ENCODE measurements at places on chromosomes 11 and 22.

DNA sequence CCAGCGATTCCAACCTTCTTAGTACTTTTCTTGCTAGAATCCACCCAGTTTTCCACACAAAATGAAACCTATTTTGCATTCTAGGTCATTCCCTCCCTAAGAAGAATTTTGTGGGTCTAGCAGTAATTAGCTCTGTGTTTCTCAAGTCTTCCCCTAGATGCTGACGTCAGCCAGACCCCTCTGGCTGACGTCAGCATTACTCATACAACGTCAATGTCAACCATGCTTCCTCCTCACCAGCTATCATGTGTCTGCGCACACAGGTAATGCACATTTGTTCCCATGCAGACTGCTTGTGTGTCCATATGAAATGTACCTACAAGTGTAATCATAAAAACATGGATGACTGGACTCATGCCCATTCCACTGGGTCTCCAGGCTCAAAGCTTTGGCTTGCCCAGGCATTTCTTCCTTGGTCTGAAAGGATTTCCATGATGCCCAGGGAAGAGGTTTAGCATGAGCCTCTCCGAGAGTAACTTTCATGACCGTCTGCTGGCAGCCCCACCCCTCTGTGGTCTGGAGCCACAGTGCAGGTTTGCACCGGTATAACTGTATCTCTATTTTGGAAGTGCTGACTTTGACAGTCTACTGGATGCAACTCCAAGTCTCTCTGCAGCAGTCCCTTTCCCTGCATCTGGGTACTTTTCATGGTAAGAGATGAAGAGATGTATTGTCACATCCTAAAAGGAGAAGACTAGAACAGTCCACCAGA, 58.6 kb downstream of the DSCAML1 start:
- no peak for DNase-seq

DNA sequence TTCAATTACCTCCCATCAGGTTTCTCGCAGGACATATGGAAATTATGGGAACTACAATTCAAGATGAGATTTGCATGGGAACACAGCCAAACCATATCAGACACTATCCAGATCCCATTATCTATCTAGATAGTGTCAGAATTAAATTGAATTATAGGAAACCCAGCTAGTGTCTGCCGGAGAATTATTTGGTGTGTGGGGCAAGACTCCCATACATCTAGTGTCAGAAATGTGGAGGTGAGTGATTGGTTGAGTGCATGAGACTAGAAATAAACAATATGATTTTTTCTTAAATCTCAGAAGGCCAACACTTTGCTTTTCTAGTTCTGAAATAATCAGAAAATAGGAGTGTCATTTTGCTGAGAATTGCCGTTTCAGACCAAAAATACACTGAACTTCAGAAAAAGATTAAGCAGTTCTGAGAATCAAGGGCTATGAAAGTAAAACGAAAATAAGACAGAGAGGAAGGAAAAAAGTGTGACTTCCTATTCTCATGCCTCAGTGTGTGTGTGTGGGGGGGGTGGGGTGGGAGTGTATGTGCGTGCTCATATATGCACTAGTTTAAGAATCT, 21.3 kb downstream of the CASP12 start:
- no peak for DNase-seq

DNA sequence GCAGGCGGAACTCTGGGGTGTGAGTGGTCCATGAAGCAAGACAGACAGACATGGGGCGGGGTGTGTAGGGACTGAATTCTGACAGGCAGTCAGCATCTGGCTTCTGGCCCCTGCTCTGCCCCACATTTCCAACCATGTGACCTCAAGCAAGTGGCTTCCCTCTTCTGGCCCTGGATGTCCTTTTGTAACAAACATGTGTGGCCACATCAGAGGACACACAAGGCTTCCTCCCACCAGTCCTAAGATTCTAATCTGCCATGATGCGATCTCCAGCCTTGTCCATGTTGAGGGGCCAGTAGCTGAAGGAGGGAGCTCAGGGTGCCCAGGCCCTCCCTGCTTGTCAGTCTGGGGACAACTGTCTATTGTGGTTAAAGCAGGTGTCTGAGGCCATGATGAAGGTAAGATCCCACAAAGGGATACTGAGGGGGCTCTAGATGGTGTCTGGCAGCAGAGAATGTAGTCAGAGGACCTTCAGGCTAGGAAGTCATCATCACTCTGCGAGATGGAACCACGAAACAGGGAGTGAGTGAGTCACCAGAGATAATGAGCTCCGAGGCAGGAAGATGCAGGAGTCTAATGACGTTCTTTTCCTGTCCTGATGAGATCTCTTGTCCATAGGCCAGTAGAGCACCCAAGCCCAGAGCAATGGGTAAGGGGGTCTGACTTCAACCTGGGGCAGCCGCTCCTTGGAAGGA, 27.4 kb downstream of the DRD2 start:
- no peak for DNase-seq

- no peak for DNase-seq
Measured at GRCh38 chr11:24005202-24005876, 491.5 kb upstream of the LUZP2 start.

DNA sequence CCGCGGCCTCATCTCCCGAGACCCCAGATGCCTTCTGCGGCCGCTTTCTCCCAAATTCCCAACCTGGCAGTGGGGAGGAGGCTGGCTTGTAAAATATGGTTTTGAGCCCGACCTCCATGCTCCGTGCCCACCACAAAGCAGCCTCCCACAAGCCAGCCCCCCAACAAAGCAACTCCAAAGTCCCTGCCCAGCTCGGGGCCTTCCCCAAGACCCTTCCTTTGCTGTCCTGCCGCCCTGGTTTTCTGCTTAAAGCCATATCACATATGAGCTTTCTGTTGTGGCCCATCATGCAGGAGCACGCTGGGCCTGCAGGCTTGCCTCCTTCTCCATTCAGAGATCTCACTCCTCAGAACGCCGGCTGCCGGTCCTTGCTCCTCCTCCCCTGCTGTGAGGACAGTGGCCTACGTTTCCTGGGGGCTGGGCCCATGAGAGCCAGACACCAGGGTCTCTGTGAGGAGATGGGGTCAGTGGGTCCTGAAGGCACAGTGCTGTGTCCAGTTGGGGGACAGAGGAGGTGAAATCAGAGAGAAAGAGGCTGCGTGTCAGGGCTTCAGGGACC, 680.0 kb downstream of the BRD1 start:
- DNase-seq = no peak

DNA sequence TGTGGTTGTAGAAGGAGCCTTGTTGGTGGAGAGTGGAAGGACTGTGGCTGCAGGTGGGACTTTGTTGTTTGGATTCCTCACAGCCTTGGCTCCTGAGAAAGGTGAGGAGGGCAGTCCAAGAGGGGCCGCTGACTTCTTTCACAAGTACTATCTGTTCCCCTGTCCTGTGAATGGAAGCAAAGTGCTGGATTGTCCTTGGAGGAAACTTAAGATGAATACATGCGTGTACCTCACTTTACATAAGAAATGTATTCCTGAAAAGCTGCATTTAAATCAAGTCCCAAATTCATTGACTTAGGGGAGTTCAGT, 2.4 kb downstream of the FUT4 start:
- DNase-seq = no peak

All from GM03348 (cell line).